ENCODE measurements at places on chromosomes 11 and 22. TPM values are rescaled to one million over a fixed set of nuclear protein-coding genes. Genes with fewer than 3 reads are reported as not detected.

Gene ACTN3
- total RNA-seq: not detected

Gene KLHDC7B
- total RNA-seq: not detected

Gene SOX6
- 20.2 TPM for total RNA-seq

Gene PHLDA2
- total RNA-seq: not detected

Gene PLCB3
- 10.0 TPM for total RNA-seq

GRCh38 chr11:3914805-3915204, 59.3 kb downstream of the STIM1 start:
- peaks cover 3% of the 10 kb centered on the region for H3K27me3 ChIP-seq
- no peaks in the 10 kb centered on the region for H3K36me3 ChIP-seq
- H3K4me3 ChIP-seq: no peak overlapping the region
- no peak for DNase-seq

GRCh38 chr11:113113801-113114704, 152.8 kb downstream of the NCAM1 start:
- DNase-seq: peak; percentile 28
- peaks cover 65% of the 10 kb centered on the region for H3K4me1 ChIP-seq

DNA sequence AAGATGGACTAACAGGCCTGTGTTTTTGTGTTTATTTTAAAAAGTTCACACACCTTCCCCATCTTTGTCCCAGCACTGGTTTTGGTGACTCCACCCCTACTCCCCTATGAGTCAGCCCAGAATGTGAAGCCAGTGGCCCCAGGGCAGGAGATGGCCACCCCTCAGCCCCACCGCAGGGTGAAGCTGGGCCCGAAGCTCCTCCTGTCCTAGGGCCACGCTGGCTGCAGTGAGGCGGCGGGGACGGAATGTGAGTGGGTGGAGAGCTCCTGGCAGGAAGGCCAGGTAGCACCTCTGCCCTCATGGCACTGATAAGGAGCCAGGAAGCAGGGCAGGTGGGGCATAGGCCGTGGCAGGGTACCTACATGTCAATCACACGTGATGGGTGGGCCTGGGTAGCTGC, 39.9 kb downstream of the SGSM3 start:
- no peak overlapping the region for H3K4me3 ChIP-seq
- no peaks in the 10 kb centered on the region for H3K27me3 ChIP-seq

GRCh38 chr22:48702573-48703264, 1125.0 kb downstream of the BRD1 start:
- H3K4me1 ChIP-seq: no peaks in the 10 kb centered on the region
- no peaks in the 10 kb centered on the region for H3K36me3 ChIP-seq
- peaks cover 58% of the 10 kb centered on the region for H3K27me3 ChIP-seq
- DNase-seq: peak; percentile 12

GRCh38 chr11:35200811-35201341, 61.9 kb downstream of the CD44 start:
- H3K4me1 ChIP-seq: no peaks in the 10 kb centered on the region
- H3K27ac ChIP-seq: no peak overlapping the region
- H3K27me3 ChIP-seq: no peaks in the 10 kb centered on the region
- DNase-seq: no peak
- H3K4me3 ChIP-seq: no peak overlapping the region
- peaks cover 9% of the 10 kb centered on the region for H3K36me3 ChIP-seq

DNA sequence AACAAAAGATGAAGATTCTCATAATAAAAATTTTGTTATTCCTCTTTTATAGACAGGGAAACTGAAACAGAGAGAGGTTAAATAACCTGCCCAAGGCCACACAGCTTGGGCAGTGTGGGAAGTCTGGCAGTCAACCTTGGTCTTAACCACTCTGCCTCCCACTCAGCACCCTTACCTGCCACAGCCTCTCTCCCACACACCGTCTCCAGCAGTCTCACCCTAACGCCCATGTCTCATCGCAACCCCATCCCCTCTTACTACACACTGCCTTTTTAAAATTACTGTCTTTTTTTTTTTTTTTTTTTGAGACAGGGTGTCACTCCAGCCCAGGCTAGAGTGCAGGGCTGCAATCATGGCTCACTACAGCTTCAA, 25.0 kb downstream of the ARRB1 start:
- no peak for DNase-seq
- peak overlapping the region; percentile 73 for H3K27ac ChIP-seq
- H3K36me3 ChIP-seq: peaks cover 3% of the 10 kb centered on the region
